ENCODE measurements at places on chromosomes 3 and 15.

GRCh38 chr15:98735895-98736617 is 87.7 kb downstream of the IGF1R start:
- H3K27ac ChIP-seq = no peak overlapping the region
- no peak for DNase-seq
- peaks cover 7% of the 10 kb centered on the region for H3K27me3 ChIP-seq
- H3K36me3 ChIP-seq = no peaks in the 10 kb centered on the region

DNA sequence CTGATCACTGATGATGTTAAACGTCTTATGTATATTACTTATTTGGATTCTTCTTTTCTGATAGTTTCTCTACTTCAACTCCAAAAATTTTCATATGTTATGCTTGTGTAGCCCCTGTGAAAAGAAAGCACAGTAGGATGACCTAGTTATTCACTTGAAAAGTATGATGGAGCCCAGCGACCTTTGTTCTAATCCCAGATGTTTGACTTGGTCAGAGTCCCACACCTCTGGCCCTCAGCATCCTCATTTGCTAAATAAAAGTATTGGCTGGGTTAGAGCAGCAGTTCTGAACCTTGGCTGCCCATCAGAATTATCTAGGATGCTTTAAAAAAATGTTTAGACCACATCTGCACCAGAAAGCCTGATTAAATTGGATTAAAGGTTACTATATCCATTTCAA is 173.7 kb downstream of the ATG7 start:
- no peaks in the 10 kb centered on the region for H3K27me3 ChIP-seq
- H3K4me1 ChIP-seq = peaks cover 12% of the 10 kb centered on the region
- H3K27ac ChIP-seq = no peak overlapping the region
- no peak overlapping the region for H3K4me3 ChIP-seq
- H3K36me3 ChIP-seq = peaks cover 7% of the 10 kb centered on the region

DNA sequence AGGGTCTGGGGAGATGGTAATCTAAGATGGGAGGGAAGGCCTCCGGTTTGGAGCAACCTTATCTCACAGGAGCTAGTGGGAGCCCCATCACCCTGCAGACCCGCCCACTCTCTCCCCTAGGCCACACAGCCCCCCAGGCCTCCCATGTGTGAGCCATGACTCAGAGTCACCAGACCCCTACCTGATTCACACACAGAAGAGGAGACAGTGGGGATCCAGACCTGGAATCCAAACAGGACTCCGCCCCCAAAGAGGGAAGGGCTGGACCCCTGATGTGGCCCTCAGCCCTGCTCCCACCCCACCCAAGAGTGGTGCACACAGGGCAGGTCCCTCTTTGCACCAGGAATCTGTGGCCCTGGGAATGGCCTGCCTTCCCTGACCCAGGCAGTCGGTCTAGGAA is 97.4 kb downstream of the ADCY5 start:
- peaks cover 2% of the 10 kb centered on the region for H3K36me3 ChIP-seq
- DNase-seq = no peak
- H3K27me3 ChIP-seq = peaks cover 66% of the 10 kb centered on the region

DNA sequence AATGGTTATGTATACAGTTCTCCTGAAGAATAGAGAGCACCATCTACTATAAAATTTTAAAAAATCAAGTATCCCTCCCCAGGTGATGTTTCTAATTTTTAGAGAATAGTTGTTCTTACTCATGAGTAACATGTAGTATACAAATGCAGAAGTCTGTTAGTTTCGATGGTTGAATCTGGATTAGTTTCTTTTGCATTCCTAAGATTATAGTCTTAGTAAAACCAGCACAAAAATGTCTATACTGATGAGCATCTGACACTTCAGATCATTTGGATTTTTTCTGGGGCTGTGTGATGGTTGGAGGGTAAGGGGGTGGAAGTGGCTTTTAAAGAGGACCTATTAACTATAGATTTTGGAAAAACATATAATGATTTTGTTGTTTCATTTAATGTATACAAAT is 167.3 kb upstream of the SGO1 start:
- H3K27me3 ChIP-seq = no peaks in the 10 kb centered on the region
- no peaks in the 10 kb centered on the region for H3K36me3 ChIP-seq
- H3K4me1 ChIP-seq = no peaks in the 10 kb centered on the region
- no peak for DNase-seq

DNA sequence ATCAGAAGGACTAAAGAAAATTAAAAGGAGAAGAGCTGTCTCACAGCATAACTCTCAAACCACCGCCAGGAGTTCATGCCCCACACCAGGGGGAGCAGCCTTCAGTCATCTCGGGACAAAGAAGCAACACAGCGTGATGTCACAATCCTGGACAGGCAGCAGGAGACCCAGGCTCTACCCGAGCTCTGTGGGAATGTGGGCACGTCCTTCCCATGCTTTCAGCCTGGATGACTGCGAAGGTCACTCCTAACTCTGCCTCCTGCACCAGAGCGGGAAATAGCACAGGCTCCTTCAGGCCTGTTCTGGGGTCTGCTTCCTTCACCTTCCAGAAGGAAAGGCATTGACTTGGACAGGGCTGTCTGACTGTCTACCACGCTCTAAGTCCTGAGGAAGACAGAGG is 31.3 kb downstream of the NOX5 start:
- H3K27me3 ChIP-seq = peaks cover 18% of the 10 kb centered on the region
- no peaks in the 10 kb centered on the region for H3K36me3 ChIP-seq
- no peak overlapping the region for H3K4me3 ChIP-seq
- no peaks in the 10 kb centered on the region for H3K4me1 ChIP-seq
- H3K27ac ChIP-seq = no peak overlapping the region

GRCh38 chr3:46977811-46978195 is 1.3 kb upstream of the CCDC12 start:
- no peak for DNase-seq
- peak overlapping the region; percentile 97 for H3K27ac ChIP-seq
- H3K36me3 ChIP-seq = peaks cover 26% of the 10 kb centered on the region
- H3K4me1 ChIP-seq = peaks cover 59% of the 10 kb centered on the region

DNA sequence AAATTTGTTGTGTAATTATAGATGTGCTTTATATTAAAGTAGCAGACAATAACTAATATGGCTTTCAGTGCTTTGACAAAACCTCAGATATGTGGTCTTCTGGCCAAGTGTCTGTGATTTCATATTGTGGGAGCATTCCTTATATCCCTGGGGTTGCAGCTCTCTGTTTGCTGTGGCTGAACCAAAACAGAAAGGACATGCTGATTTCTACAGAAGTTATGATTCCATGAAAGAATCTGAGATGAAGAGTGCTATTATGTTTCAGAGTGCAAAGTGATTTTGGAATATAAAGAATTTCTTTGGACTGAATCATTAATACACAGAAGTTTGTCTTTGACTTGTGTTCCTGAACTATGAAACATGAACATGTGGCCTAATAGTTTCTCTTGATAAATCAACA is 36.5 kb downstream of the CDV3 start:
- H3K36me3 ChIP-seq = peaks cover 41% of the 10 kb centered on the region
- no peaks in the 10 kb centered on the region for H3K27me3 ChIP-seq
- H3K27ac ChIP-seq = no peak overlapping the region
- no peak overlapping the region for H3K4me3 ChIP-seq
- DNase-seq = no peak

DNA sequence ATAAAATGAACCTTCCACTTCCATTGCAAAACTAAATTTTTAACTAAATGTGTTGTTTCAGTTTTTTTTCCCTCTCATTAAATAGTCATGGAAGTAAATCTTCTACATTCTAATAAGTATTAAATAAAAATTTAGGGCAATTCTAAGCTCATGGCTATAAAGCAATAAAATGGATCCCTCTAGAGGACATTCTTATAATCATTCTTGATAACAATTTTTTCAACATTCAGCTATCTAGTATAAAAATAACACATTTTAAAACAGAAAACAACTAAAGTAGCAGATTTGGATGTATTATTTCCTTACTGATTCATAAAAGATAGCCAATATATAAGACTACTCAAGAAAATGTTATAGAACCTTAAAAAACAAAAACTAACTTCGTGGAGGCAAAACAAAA is 393.1 kb downstream of the PLOD2 start:
- H3K27me3 ChIP-seq = no peaks in the 10 kb centered on the region
- no peaks in the 10 kb centered on the region for H3K4me1 ChIP-seq
- no peaks in the 10 kb centered on the region for H3K36me3 ChIP-seq
- no peak overlapping the region for H3K4me3 ChIP-seq
- H3K27ac ChIP-seq = no peak overlapping the region

- no peak overlapping the region for H3K4me3 ChIP-seq
- H3K27ac ChIP-seq = no peak overlapping the region
- no peaks in the 10 kb centered on the region for H3K4me1 ChIP-seq
These were observed 8.3 kb downstream of the IL5RA start for GRCh38 chr3:3101660-3102458.

DNA sequence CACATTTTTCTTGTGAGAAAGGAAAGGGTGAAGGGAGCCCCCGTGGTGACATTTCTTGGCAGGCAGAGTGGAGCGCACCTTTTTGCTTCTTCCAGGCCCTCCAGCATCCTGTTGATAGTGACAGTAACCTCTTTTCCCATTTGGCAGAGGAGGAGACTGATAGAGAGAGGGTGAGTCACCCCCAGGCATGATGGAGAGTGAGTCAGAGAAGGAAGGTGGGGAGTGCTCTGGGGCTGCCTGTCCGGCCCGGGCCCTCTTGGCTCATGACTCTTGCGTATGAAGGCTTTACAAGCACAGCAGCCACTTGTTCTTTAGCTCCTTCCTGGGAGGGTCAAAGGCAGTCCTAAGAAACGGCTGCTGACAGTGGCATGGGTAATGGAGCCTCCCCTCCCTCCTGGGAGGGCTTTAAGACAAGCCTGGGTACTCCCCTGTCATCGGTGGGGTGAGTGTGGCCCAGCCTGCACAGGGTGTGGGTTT is 16.0 kb downstream of the ANKRD63 start:
- DNase-seq = no peak
- no peaks in the 10 kb centered on the region for H3K27me3 ChIP-seq
- H3K4me3 ChIP-seq = no peak overlapping the region
- no peaks in the 10 kb centered on the region for H3K36me3 ChIP-seq
- H3K27ac ChIP-seq = no peak overlapping the region

DNA sequence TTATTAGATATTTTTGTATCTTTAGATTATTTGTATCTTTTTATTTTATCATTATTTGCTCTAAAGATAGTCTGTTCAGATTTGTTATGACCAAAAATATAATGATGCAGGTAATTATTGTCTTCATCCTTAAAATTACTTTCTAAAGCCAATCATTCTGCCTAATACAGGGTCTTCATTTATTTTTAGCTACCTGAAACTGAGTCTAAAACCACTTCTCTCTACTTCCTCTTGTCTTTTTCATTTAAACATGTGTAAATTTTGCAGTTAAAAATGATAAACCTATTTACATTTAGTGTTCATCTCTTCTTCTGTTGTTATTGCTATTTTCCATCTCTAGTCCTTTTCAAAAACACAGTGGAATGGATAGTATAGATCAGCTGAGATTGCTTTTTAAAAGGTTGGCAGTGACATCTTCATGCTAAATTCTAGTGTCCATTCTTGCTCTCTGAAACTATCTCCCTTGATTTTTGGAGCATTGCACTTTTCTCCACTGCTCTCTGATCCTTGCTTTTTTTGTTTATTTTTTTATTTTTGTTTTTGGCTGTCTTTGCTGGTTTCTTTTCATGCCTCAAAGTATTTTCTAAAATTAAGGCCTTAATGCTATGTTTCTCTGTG is 91.8 kb downstream of the UBE2E2 start:
- H3K4me1 ChIP-seq = no peaks in the 10 kb centered on the region
- no peak overlapping the region for H3K4me3 ChIP-seq
- H3K36me3 ChIP-seq = no peaks in the 10 kb centered on the region
- H3K27ac ChIP-seq = no peak overlapping the region
- DNase-seq = no peak

DNA sequence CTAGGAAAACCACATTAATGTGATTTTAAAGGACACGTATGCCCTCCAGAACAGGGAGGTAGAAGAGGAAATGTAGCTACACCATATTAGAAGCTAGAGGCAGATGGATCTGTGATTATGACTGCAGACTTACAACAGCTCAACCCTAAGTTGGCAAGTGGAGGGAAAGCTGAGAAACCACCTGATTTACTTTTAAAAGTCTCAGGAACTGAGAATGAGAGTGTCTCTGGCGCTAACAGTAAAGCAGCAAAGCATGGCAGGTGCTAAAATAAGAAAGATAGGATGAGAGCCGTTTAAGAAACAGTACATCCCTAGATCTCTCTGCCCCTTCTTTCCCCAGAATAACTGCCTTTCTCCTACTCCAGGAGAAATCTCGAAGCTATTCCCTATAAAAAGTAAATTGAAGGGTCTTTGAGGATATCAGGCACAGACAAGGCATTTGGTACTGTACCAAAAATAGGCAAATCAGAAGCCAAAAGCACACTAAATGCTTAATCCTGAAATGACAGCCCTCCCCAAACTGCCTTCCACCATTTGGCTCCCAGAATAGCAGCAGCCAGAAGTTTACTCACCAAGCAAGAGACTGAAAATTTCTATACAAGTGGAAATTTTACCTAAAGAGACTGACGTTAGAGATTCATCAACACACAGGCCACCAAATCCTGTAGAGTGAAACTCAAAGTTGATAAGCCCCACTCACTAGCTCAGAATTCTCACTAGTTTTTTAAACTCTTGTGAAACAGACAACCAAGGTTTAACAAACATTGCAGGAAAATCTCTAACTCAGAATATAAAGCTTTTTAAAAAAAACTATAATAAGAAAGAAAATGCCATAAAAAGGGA is 34.3 kb upstream of the PARP14 start:
- DNase-seq = no peak
- H3K27ac ChIP-seq = no peak overlapping the region
- no peak overlapping the region for H3K4me3 ChIP-seq

GRCh38 chr3:133464573-133464972 is 64.7 kb downstream of the BFSP2 start:
- no peak overlapping the region for H3K4me3 ChIP-seq
- peaks cover 8% of the 10 kb centered on the region for H3K4me1 ChIP-seq
- no peaks in the 10 kb centered on the region for H3K27me3 ChIP-seq
- H3K36me3 ChIP-seq = peaks cover 4% of the 10 kb centered on the region

GRCh38 chr15:95972812-95973211 is 357.7 kb upstream of the NR2F2 start:
- no peaks in the 10 kb centered on the region for H3K36me3 ChIP-seq
- peaks cover 10% of the 10 kb centered on the region for H3K27me3 ChIP-seq
- no peaks in the 10 kb centered on the region for H3K4me1 ChIP-seq

GRCh38 chr3:59820352-59820934 is 770.6 kb upstream of the CFAP20DC start:
- no peak overlapping the region for H3K27ac ChIP-seq
- H3K36me3 ChIP-seq = no peaks in the 10 kb centered on the region
- no peak overlapping the region for H3K4me3 ChIP-seq
- no peaks in the 10 kb centered on the region for H3K27me3 ChIP-seq
- DNase-seq = no peak
- no peaks in the 10 kb centered on the region for H3K4me1 ChIP-seq

DNA sequence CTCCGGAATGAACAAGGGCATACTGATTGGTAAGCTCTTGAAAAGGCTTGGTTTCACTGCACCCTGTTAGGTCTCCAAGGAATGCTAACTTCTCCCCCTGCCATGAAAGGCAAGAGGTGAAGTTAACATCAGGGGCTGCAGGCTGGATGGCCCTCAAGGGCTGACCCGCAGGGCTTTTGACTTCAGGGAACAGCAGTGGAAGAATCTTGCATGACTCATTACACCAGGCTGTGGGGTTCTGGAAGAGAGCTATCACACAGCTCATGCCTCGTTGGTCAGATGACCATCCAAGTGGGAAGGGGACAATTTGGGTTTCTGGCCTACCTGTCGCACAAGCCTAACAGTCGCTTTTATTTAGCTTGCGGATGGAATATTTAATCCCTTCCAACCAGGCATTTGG is 23.6 kb upstream of the ATG7 start:
- H3K27me3 ChIP-seq = peaks cover 7% of the 10 kb centered on the region
- H3K36me3 ChIP-seq = no peaks in the 10 kb centered on the region
- no peak for DNase-seq
- H3K4me3 ChIP-seq = no peak overlapping the region
- no peak overlapping the region for H3K27ac ChIP-seq
